Activated CD4-positive, CD25-positive, alpha-beta regulatory T cell (primary cell): ENCODE measurements at places on chromosomes 11 and 22.

- DNase-seq: no peak
These were observed 1.4 kb downstream of the KCNC1 start for GRCh38 chr11:17735818-17736578.

GRCh38 chr11:100941033-100941432 is 188.6 kb downstream of the PGR start:
- DNase-seq: no peak

- DNase-seq: no peak
These were observed 45.9 kb upstream of the TEAD1 start for GRCh38 chr11:12628314-12628713.

GRCh38 chr11:122814401-122814800 is 23.9 kb upstream of the CRTAM start:
- no peak for DNase-seq

DNA sequence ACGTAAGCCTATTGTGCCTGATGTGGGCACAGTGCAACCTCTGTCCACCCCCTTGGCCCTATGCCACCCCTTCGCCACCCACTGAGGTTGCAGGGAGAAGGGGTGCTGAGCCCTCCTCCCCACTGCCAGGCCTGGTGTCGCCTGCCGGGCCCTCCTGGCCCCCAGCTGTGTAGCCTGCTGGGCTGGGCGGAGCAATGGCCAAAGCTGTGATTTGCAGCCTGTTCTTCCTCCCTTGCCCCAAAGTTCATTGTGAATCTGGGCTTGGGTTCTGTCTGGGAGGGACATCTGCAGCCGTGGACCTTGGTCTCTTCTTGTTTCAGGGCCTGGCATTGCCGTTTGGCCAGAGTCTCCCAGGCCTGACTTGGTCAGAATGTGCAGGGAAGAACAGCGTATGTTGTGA is 121.9 kb downstream of the PKNOX2 start:
- DNase-seq: no peak

GRCh38 chr22:46481386-46481785 is 56.0 kb downstream of the CELSR1 start:
- no peak for DNase-seq
